ENCODE measurements at places on chromosomes 11 and 22.

DNA sequence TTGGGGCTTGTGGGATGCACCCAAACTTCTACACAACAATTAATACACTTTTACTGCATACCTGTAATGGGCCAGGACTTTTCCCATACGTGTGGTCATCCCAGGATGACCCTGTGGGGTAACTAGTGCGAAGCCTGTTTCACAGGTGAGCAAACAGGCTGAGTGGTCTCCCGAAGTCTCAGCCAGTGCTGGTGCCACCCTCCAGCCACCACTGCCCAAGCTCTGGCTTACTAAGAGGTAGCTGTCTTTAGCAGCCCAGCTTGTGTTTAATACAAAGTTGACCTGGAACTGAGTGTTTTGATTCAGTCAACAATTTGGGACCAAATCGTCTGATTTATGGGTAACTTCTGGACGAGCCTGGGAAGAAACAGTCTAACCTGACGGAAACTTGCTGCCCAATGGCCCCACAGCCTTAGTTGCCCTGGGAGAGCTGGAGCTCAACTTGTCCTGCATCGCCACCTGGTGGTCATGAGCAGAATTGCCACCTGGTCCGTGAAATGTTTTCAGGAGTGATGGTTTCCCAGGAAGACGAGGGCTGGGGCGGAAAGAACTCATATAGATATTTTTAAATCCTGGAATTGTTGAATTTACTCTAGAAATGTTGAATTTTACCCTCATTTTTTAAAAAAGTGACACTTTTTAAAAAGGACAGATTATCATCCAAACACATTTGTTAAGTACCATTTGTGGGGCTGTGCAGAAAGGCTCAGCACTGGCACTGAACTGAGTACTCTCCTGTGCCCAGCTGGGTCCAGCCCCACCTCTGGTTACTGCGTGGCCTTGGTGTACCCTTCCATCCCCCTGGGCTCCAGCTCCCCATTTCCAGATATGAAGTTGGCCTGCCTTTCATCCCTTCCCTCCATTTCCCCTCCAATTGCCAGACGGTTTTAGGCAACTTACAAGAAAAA lies 95.5 kb upstream of the PARVA start:
- DNase-seq = peak; percentile 47

DNA sequence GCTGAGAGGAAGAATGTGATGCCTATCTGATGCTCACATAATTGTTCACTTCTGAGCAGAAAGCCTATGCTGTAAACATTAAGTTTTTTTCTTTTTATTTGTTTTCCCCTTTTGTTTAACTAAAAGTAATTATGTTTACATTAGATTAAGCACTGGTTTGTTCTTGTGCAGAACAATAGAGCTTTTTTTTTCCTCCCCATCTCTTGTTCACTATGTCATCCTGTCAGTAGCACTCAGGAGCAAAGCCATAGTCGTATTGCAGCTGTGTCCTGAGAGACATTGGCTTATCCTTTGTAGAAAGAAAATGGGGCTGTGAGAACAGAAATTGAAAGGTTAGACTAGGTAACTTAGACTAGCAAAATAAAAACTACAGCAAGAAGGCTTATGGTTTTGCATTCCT lies 301.8 kb upstream of the RAG2 start:
- DNase-seq = no peak

GRCh38 chr11:20192641-20193040 lies 32.4 kb upstream of the DBX1 start:
- no peak for DNase-seq

DNA sequence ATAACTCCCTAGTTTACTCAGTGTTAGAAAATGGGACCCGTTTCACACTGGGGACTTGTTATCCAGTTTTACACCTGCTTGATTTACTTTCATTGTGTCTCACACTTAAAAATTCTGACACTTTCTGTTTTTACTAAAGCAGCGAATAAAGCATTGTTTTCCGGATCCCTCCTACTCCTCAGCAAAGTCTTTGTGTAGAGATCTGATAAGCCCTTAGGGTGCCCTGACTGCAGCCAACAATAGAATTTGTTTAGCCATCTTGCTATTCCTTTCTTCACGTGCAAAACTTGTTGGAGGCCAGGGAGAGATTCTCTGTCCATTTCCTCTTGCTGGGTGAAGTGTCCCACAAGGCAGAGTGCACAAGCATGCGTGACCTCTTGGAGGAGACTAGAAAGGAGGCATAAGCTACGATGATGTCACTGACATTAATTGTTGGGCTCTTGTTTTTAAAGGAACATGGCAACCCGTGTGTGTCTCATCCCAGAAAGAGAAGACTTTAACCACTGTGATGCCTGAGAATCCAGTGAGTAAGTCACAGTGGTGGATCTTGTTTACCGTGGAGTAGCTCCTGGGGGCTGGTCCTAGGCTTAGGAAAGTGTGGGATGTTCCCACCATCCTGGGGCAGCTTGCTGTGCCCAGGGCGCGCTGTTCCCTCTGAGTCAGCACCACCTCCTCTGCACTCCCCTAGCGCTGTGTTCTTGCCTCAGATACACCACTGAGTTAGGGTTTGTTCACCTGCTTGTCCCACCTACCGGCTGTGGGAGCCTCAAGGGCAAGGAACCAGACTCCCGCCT lies 27.7 kb downstream of the MICAL2 start:
- no peak for DNase-seq

DNA sequence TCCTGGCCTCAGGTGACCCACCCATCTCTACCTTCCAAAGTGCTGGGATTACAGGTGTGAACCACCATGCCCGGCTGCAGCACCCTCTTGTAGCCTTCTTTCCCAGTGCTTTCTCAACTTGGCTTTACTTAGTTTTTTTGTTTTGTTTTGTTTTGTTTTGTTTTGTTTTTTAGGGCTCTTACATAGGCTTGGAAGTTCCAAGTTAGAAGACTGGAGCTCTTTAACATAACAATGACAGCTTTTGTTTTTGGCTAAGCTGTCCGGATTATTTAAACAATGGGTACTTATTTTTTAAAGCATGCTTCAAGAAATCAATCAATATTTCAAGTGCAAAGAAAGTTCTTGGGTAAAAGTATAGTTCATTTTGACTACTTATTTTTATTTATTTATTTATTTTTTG lies 25.9 kb downstream of the KMT2A start:
- DNase-seq = no peak

- peak; percentile 75 for DNase-seq
Measured at GRCh38 chr11:122696662-122697061, 41.1 kb downstream of the UBASH3B start.

DNA sequence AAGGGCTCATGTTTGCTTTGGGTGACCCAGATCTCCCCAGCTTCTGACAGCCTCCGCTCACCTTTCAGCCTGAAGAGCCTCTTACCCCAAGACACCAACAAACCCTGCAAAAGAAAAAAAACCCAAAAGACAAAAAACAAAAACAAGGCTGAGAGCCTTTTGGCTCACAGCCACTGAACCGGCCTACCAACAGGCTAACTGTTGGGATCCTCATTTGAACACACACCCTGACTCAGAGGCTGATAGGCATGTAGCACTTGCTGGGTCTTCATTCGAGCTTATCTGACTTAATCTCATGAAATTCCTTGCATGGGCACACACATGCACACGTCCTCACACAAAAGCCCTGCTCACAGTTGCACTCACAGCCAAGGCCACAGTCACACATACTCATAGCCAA lies 22.9 kb upstream of the TSKU start:
- DNase-seq = no peak

- no peak for DNase-seq
Measured at GRCh38 chr11:72069787-72070251, 10.5 kb downstream of the NUMA1 start.

DNA sequence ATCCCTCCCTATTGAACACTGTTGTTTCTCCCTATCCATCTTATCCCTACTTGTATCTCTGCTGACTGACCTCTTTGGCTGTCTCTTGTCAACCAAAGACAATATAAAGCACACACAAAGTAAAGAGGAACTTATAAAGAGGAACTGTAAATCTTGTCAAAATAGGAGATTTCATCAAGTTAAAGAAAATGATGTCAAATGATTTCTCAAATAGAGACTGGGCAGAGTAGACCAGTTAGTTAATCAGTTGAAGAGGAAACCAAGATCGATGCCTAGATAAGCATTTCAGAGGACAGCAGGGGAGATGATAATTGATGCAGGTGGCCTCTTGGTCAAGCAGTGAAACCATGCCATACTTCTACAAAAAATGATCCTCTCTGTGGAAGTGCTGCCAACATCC lies 22.7 kb downstream of the KCNQ1OT1 start:
- DNase-seq = no peak

GRCh38 chr22:16968218-16968595 lies 39.8 kb downstream of the GAB4 start:
- no peak for DNase-seq

DNA sequence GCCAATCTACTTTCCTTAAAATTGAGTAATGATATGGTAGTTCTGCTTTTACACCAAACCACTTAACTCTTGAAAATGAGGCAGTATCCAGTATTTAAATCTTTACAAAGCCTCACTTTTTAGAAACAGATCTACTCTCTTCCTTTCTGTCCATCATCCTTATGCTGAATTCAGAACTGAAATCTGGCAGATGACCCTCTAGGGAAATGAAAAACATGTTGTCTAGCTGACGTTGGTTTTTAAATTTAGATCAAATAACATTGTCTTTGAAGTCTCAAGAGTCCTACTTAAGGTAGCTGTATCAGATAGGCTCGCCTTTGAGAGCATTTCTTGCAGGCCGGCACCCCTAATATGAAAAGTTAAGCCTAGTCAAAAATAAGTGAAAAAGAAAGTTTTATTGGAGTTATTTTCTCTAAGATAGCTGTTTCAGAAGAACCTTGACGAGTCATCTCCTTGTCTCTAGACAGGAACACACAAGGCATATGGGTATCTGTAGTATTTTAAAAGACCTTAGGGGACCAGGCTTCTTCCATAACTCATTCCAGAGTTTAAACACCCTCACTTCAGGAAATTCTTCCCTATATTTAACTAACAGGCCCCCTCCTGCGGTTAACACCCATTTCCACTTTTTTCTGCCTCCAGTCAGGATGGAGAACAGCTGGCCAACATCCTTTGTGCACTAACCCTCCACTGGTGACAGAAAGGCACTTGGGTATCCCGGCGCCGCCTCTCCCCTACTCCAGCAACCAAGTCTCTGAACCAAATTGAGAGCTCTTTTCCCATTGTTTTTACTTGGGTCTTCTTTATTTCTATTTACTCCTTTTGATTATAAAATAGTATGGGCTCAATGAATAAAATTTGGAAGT lies 81.2 kb downstream of the WNT11 start:
- no peak for DNase-seq

- no peak for DNase-seq
Measured at GRCh38 chr22:17772958-17773605, 1.2 kb downstream of the BID start.

DNA sequence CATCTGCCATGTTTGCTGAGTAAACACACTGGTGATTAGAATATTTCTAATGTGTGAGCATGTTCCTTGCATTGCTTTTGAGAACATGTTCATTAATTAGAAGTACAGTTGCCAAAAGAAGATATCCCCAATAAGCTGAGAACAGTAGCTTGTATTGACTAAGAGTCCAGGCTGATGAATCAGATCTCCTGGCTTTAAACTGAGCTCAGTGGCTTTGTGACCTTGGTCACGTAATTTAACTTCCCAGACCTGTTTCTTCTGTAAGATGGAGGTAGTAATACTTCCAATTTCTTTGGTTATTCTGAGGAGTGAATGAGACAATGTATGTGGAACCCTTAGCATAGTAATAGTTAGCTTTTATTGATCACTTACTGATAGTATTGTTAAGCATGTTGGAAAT lies 61.9 kb downstream of the CYB5R2 start:
- no peak for DNase-seq

GRCh38 chr11:74696500-74696899 lies 34.7 kb downstream of the CHRDL2 start:
- no peak for DNase-seq

GRCh38 chr11:124895471-124895971 lies 2.1 kb downstream of the ROBO4 start:
- DNase-seq = no peak

- DNase-seq = no peak
Measured at GRCh38 chr11:32198053-32198452, 107.2 kb downstream of the RCN1 start.

- no peak for DNase-seq
Measured at GRCh38 chr22:45756558-45756957, 84.9 kb downstream of the ATXN10 start.

Data from T-helper 1 cell (primary cell).